ENCODE measurements at places on chromosomes 1 and 21.

DNA sequence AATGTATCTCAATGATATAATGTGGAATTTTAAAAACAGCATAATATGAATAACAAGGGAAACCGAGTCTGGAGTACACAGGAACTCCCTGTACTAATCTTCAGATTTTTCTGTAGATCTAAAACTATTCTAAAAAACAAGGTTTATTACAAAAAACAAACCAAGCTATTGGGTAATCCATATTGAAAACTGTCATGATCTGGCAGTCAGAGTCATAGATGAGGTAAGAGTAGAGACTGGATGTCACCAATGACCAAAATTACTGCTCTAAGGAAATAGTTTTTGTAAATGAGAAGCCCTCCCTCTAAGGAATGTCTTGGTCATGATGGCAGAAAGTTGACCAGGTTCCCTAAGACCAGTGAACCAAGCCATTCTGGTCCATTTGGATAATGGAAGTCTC, 2.4 kb upstream of the SPOCD1 start:
- no peak for DNase-seq

DNA sequence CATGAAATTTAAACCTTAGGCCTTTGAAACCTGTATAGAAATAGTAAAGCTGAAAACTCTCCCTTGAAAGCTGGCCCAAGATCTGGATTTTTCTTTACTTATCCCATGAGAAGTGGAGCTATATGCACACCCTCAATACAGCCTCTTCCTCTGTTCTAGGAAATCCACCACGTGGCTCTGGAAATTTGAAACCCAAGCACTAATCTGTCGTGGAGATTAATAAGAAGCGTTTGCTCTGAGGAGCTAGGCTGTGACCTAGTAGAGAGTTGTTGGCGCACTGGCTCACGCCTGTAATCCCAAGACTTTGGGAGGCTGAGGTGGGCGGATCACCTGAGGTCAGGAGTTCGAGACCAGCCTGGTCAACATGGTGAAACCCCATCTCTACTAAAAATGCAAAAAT, 291.3 kb upstream of the PLXNA2 start:
- DNase-seq = no peak

DNA sequence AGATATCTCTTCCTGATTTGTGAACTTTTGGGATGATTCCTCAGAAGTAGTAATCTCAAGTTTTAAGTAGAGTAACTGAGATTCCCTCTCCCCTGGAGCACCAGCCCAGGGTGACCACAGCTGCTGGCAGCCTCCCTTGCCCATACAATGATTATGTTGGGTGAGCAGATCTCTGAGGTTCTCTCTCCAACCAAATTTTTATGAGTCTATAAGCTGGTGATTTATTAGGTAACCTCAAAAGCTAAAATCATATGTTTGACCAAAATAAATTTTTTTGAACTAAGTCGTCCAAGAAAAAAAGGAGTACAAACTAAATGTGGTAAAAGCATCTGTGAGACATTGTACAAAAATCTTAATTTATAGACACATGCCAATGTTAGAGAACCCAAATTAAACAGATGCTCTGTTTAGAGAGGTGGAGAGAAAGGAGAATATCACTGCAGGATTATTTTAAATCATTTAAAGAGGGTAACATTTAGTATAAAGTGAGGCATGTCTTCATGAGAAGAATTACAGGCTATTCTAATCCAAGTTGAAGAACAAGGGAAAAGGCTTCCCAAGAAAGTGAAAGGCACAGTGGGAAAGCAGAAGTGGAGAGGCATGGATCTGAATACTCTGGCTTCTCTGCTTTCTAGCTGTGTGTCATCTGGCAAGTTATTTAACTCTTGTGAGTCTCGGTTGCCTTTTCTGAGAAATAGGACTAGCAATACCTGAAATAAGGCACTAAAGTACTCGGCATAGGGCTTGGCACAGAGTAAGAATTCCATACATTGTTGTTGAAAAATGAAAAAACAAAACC, 2.5 kb downstream of the AKNAD1 start:
- no peak for DNase-seq

DNA sequence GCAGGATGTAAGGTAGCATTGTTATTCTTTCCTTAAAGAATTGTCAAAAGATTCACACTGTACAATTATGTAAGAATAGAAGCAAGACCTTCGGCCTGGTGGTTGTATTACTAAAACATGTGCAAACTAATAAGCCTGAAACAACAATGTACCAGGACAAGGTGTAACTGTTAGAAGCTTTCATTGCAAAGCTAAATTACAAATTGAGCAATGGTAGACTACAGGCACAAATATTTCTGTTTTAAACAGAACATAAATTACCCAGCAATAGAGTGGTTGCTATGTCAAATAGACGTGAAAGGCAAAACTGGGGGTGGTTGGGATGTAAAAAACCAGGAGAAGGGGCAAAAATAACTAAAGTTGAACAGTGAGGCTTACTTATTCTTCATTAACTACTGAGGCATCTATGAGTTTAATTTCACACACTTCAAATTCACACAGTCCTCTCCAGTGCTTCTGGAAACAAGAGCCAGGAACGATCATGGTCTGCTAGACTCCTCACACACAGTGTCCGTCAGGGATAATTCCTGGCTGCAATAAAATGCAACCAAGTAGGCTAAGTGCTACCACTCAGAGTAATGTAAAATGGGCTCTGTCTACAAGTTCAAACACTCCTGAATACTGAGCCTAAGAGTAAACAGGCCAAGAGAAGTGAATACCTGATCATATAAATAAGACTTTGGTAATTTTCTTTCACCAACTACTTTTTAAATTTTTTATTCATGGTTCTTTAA, 39.3 kb upstream of the C1orf198 start:
- DNase-seq = no peak

DNA sequence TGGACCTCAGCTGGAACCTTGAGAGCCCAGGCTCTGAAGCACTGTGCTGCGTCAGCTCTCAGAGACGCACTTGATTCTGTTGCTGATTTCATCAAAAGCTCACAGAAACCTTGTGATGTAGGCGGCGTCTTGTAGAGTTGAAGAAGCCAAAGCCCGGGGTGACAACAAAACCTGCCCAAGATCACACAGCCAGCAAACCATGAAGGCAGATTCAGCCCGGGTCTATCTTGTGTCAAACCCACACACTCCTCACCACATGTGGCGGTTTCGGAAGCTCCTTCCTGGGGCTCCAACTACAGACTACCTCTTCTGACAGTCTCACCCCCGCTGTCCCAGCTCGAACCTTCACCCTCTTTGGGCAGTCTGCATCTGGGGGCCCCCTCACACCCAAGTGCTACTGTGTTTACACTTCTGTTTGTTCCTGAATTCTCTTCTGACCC, 50.4 kb downstream of the TENT5C start:
- peak; percentile 86 for DNase-seq

- DNase-seq = no peak
These were observed 11.9 kb downstream of the SH2D2A start for GRCh38 chr1:156804572-156805243.

- no peak for DNase-seq
These were observed 708.8 kb downstream of the LTN1 start for GRCh38 chr21:28283641-28284490.

DNA sequence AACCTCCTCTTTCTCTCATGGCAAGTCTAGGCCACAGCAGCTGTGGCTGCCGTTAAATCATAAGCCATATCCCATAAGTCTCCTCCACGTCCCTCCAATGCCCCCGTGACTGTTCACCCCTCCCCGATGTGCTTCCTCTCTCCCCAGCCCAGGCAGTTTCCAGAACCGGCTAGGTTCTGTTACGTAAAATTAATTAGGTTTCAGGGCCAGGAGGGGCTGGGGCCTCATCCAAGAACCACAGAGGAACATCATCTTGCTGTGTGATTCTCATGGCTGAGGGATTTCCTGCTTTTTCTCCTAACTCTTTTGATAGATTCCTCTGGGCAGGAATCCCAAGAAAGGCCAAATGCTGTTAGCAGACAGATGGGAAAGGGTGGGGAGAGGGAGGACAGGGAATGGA, 141.8 kb upstream of the AJAP1 start:
- no peak for DNase-seq

GRCh38 chr1:7993593-7994479, 32.3 kb downstream of the ERRFI1 start:
- no peak for DNase-seq

DNA sequence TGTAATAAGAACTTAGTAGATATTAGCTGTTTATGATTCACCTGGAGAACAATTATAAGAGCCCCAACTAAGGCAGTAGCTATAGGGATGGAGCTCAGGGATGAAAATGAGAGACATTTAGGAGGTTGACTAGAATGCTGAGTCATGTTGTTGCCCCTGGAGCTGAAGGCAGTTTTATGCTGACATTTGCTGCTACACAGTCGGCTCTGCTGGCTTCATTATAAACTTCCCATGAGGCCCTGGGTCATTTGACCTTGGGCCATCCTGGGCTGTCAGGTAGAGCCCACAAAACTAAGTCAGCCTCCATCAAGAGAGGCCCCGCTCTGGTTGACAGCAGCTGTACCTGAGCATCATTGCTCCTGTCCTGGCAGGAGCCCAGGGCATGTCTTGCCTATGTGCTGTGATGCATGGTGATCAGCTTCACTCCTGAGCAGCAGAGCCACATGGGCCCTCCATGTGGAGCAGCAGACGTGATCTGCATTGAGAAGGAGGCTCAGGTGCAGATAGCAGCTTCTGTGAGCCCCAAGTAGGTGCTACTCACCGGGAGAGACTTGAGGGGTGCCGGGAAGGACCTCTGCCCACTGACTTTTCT, 112.4 kb downstream of the TBX19 start:
- DNase-seq = no peak

DNA sequence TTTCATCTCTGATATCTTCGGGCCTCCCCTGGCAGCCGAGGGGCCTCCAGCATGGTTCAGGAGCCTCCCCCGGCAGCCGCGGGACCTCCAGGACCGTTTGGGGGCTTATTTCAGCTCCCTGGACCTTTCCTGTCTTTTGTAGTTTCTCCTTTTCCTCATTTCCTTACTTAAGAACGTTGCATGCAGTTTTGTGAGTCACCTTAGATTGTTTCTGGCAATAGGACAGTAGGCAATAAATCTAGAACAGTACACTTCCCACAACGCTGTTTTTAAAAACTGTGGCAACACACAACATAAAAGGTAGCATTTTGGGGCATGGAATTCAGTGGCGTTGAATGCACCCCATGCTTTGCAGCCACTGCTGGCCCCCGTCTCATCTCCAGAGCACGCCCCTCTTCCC, 24.4 kb downstream of the FAAP20 start:
- DNase-seq = no peak

DNA sequence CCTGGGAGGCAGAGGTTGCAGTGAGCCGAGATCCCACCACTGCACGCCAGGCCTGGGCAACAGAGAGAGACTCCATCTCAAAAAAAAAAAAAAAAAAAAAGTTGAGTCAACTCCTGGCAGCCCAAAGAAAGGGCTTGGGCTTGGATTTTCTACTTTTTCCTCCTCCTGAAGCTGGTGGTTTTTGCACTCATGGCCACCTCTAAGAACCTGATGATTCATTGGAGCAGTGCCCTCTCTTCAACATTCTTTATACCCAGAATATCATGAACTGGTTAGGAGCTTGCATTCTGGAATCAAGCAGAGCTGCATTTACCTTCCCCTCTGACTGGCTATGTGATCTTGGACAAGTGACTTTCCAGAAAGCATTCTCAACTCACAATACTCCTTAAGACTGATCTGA, 3.5 kb upstream of the ACTA1 start:
- DNase-seq = no peak

- no peak for DNase-seq
These were observed 525.5 kb downstream of the MATN1 start for GRCh38 chr1:30197639-30198450.

DNA sequence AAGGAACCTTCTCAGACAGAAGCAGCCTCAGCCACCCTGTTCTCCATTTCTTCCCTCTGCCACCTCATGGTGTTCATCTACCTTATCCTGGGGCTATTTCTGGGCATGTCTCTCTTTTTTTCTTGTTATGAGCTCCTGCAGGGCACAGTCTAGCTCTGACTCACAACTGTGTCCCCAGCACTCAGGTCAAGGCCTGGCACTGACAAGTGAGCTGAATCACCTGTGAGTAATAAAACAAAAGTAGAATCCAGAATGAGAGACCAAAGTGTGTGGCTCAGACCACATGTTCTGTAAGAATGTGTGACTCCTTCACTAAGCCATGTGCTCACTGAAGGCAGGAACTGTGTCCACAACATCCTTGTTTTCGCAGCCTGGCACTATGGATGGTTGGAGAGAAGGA, 23.2 kb downstream of the C1orf94 start:
- peak; percentile 33 for DNase-seq

GRCh38 chr21:23452384-23453083, 2154.7 kb downstream of the MRPL39 start:
- DNase-seq = peak; percentile 5

GRCh38 chr21:31176080-31176551, 137.8 kb upstream of the KRTAP19-8 start:
- no peak for DNase-seq

DNA sequence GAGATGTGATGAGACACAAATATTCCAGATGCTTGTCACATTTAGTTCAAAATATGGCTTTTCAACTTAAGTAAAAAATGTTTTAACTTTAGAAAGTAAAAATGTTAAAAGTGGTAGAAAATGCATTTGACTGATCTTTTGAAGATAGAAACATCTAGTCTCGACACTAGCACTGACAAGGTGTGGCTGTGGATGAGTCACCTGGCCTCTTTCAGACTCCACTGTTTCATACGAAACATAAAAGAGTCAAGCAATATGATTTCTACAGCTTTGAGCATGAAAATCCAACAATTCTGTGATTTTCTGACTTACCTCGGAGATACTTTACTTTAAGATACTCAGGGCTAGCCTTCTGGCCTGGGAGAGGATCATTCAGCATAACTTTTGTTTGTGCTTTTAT, 47.7 kb downstream of the TTC13 start:
- DNase-seq = no peak

DNA sequence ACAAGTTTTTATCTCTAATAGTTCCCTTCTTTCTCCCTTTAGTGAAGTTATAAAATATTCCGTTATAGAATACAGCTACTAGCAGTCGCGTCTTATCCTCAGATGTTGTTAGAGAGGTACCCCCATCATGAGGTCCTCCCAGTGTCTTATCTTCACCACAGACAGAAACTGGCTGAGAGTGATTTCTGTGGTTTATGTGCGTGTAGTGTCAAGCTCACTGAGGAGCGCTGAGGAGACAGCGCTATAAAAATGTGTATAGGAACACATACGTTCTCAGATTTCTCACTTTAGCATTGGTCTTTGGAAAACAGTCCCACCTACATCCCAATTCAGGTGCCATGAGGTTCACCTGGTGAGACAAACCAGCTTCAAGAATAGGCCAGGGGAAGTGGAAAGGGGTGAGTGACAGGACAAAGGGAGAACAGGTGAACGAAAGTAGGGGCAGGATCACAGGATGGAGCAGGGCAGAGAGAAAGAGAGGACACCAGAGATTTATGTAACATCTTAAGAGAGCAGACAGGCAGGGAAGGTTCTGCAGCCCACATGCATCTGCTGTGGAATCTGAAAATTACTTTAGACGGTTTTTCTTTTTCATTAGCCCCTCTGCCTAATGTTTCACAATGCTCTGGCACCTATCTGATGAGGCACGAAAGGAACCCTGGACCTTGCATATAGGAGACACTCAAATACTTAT, 2.7 kb upstream of the PLEKHO1 start:
- DNase-seq = no peak

GRCh38 chr1:158457246-158457645, 4.4 kb upstream of the OR10K1 start:
- DNase-seq = no peak

GRCh38 chr1:236536540-236536939, 12.8 kb downstream of the LGALS8 start:
- DNase-seq = no peak

- peak; percentile 11 for DNase-seq
These were observed 46.5 kb upstream of the RNF11 start for GRCh38 chr1:51189421-51190073.

All from stimulated activated CD4-positive, alpha-beta T cell treated with anti-CD3 and anti-CD28 coated beads, Interleukin-1b, Interleukin-23, amount 100 ng/mL, for 48 hours (primary cell).